Panc1 (cell line): ENCODE measurements at places on chromosomes 5 and 9. TPM values are rescaled to one million over a fixed set of nuclear protein-coding genes. Genes with fewer than 3 reads are reported as not detected.
A peak's percentile ranks its signal among the peaks of the same experiment; 100 is the strongest.

DNA sequence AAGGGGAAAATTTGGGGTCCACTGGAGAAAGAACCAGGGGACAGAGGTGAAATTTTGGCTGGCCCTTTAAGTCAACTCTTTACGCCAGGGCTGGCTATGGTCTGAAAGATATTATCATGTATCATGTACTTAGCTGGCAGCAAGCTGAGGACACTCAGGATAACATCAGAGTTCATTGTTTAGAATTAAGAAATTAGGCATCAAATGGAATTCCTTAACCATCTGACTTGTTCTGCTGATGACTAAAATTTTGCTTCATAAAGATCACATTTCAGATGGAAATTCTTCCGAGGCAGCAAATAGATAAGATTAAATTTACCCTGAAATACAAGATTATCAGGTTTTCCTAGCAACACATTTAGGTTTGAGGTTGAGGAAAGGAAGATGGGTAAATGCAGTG, 269.4 kb upstream of the KLF9 start:
- no peak for DNase-seq
- no peak overlapping the region for H3K27ac ChIP-seq
- no peak overlapping the region for H3K4me3 ChIP-seq
- no peaks in the 10 kb centered on the region for H3K27me3 ChIP-seq

GRCh38 chr9:87340391-87340790, 157.3 kb upstream of the DAPK1 start:
- no peak overlapping the region for H3K27ac ChIP-seq
- H3K4me3 ChIP-seq, result no peak overlapping the region
- no peaks in the 10 kb centered on the region for H3K4me1 ChIP-seq
- DNase-seq, result no peak

GRCh38 chr9:108709997-108710396, 145.8 kb downstream of the ACTL7B start:
- H3K27ac ChIP-seq, result no peak overlapping the region
- H3K4me3 ChIP-seq, result no peak overlapping the region
- no peaks in the 10 kb centered on the region for H3K27me3 ChIP-seq
- DNase-seq, result no peak

DNA sequence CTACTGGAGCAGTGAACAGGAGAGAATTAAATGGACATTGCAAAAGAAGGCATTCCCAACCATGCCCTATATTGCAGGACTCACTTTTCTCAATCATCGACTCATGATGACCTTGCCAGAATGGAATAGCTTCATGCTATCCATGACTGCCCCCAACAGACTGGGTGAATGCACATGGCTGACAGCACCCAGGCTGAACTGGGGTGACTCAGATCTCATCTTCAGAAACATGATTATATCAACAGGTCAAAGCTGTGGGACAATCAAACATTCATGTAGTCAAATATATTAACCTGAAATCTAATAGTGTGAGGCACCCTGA, 34.7 kb upstream of the MIER3 start:
- no peak for DNase-seq
- no peaks in the 10 kb centered on the region for H3K4me1 ChIP-seq
- no peak overlapping the region for H3K4me3 ChIP-seq
- peaks cover 2% of the 10 kb centered on the region; the same call in 1 of the 2 replicates for H3K27me3 ChIP-seq

The SLC22A4 gene
- 1.5 TPM for total RNA-seq

DNA sequence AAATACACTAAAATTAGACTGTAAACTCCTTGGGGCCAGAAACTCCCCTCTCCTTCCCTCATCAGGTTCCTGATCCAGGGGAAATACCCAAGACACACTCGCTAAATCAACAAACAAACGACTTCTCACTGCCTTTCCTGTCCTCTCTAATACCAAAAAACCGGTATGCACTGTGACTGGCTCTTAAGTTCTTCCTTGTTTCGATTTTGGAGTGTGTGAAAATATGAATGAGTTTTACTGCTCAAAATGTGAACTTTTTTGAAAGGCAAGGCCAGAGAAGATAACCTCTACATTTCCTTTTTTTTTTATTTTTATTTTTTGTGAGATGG, 81.1 kb upstream of the EPB41L4B start:
- no peaks in the 10 kb centered on the region for H3K4me1 ChIP-seq
- 0 out of 2 replicates have a peak, but pooled peaks cover 3% of the 10 kb centered on the region for H3K36me3 ChIP-seq
- DNase-seq, result no peak
- H3K27me3 ChIP-seq, result no peaks in the 10 kb centered on the region
- no peak overlapping the region for H3K27ac ChIP-seq

The ZFP37 gene
- total RNA-seq, result 1.1 TPM

DNA sequence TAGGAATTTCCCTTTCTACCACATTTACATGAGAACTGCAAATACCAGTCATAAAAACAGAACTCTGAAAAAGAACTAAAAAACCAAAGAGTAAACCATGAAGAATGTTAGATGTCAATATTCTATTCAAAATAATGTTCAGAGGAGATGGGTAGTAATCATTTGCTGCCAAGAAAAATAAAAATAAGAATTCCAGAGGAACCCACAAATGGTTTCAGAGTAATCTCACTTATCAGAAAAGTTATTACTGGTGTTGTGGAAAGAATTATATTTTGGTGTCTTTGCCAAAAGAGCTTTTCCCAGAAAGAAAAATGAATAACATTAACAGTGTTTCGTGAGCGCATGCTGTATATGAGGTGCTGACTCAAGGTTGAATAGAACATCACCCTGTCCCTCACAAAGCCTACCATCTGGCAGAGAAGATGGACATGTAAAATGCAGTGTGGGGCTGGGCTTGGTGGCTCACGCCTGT, 35.6 kb downstream of the GPR21 start:
- no peak for DNase-seq
- H3K4me3 ChIP-seq, result no peak overlapping the region
- H3K27me3 ChIP-seq, result no peaks in the 10 kb centered on the region

The PCDHB16 gene
- 1.8 TPM for total RNA-seq

- DNase-seq, result no peak
- H3K4me3 ChIP-seq, result no peak overlapping the region
- no peak overlapping the region for H3K27ac ChIP-seq
- H3K36me3 ChIP-seq, result peaks cover under 1% of the 10 kb centered on the region; the same call in 1 of the 2 replicates
- H3K4me1 ChIP-seq, result peaks cover 3% of the 10 kb centered on the region; the same call in 1 of the 2 replicates
Observed at GRCh38 chr9:5624655-5625054, 4.3 kb upstream of the RIC1 start.

The NUTM2G gene
- total RNA-seq, result not detected

DNA sequence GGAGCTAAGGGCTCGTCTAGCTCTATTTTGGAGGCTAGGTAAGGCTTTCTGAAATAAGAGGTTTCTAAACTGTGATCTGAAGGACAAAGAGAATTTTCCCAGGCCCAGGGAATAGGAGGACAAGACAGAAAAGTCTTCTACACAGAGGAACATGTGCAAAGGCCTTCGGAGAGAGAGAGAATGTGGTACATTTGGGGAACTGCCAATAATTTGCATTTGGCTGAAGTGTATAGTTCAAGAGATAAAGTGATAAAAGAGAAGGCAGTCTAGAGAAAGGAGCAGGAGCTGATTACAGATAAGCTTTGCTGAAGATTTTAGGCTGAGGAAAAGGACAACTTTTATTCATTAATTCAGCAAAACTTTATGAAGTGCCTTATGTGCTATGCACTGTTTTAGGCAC, 214.4 kb upstream of the ELL2 start:
- H3K4me3 ChIP-seq, result no peak overlapping the region
- H3K36me3 ChIP-seq, result no peaks in the 10 kb centered on the region
- H3K27me3 ChIP-seq, result no peaks in the 10 kb centered on the region
- no peaks in the 10 kb centered on the region for H3K4me1 ChIP-seq
- peak overlapping the region; percentile 23; the same call in 1 of the 2 replicates for H3K27ac ChIP-seq
- no peak for DNase-seq

The OSMR gene
- total RNA-seq, result 82.4 TPM

GRCh38 chr5:10576790-10577189, 12.9 kb downstream of the ANKRD33B start:
- no peaks in the 10 kb centered on the region for H3K36me3 ChIP-seq
- no peak for DNase-seq
- H3K27ac ChIP-seq, result no peak overlapping the region
- no peak overlapping the region for H3K4me3 ChIP-seq
- H3K27me3 ChIP-seq, result no peaks in the 10 kb centered on the region

DNA sequence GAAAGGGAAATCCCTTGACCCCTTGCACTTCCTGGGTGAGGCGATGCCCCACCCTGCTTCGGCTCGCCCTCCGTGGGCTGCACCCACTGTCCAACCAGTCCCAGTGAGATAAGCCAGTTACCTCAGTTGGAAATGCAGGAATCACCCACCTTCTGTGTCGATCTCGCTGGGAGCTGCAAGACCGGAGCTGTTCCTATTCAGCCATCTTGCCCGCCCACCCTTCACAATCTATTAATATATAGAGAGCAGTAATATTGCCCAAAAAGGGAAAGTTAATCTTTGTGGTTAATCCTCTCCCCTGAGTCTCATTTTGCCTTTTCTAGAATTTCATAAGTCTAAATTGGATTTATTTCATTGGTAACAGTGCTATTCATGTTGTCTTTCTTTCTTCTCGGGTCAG, 16.4 kb downstream of the SRD5A1 start:
- no peak overlapping the region for H3K27ac ChIP-seq
- no peaks in the 10 kb centered on the region for H3K36me3 ChIP-seq
- no peaks in the 10 kb centered on the region for H3K4me1 ChIP-seq
- no peaks in the 10 kb centered on the region for H3K27me3 ChIP-seq
- DNase-seq, result no peak

The MAMDC4 gene
- 6.3 TPM for total RNA-seq

DNA sequence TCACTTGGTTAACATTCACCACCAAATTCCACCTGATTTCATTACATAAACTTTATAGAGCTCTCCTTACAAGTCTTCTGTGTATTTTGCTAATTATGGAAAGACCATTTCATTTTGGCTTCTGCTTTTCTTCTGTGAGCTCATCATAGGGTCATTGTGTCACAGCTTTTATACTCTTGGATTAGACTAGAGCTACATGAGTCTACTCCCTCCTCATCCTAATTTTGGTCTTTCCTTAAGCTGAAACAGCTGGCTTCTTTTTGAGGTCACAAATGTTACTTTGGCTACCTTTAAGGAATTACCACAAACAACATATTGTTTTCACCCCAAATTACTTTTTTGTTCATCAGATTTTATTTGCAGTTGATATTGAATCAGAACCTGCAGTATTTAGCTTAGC, 103.0 kb downstream of the NPR3 start:
- no peaks in the 10 kb centered on the region for H3K4me1 ChIP-seq
- no peak for DNase-seq
- H3K36me3 ChIP-seq, result no peaks in the 10 kb centered on the region
- H3K4me3 ChIP-seq, result no peak overlapping the region
- no peak overlapping the region for H3K27ac ChIP-seq
- H3K27me3 ChIP-seq, result no peaks in the 10 kb centered on the region

- H3K4me3 ChIP-seq, result peak within 1 kb of the TSS; percentile 73
- peaks cover 25% of the 10 kb centered on the region for H3K4me1 ChIP-seq
- DNase-seq, result peak; percentile 67
- no peaks in the 10 kb centered on the region for H3K36me3 ChIP-seq
Observed at GRCh38 chr9:35489313-35490154, at the start of gene RUSC2. Gene RUSC2, plus strand, starts transcription at chr9:35490111. Its CDS starts 56,411 bp downstream, at chr9:35546522.

The FBN2 gene
- 0.08 TPM for total RNA-seq

The FCN1 gene
- total RNA-seq, result not detected

GRCh38 chr5:148177207-148177606, 8.9 kb downstream of the SPINK14 start:
- no peak for DNase-seq
- H3K4me1 ChIP-seq, result no peaks in the 10 kb centered on the region
- no peak overlapping the region for H3K4me3 ChIP-seq
- H3K27ac ChIP-seq, result no peak overlapping the region
- H3K27me3 ChIP-seq, result no peaks in the 10 kb centered on the region

DNA sequence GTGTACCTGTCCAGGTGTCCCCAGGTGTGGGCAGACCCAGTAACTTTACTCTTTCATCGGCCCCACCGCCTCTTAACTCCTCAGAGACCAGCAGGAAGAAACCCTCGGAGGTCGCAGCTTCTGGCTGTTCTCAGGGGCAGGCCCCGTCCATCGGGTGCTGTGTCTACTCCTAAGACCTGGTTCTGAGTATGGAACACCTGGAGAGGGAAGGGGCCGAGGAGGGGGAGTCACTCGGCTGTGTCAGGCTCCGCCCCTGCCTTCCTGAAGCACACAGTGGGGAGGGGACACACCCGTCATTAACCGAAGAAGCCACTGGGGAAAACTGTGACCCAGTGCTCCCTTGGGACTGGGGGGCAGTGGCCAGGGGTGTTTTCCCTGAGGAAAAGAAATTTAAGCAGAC, 22.3 kb downstream of the NTNG2 start:
- no peak overlapping the region for H3K4me3 ChIP-seq
- no peaks in the 10 kb centered on the region for H3K27me3 ChIP-seq
- DNase-seq, result no peak
- H3K36me3 ChIP-seq, result no peaks in the 10 kb centered on the region
- H3K27ac ChIP-seq, result no peak overlapping the region
- H3K4me1 ChIP-seq, result peaks cover 3% of the 10 kb centered on the region; the same call in 1 of the 2 replicates

DNA sequence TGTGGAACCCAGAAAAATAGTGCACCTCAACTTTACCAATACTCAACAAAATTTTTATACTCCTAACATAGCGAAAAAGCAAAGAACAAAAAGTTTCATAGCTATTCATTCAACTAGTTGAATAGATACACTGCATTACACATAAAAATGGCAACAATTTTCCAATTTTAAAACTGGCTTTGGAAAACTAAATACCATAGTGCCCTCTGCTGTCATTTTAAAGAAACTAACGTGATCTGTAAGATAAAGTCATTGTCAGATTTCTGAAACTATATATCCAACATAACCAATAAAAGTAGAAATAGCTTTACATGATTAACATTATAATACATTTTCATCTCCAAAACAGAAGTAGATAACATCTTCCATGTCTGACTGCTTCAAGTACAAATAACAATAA, 31.6 kb downstream of the DTWD2 start:
- no peak overlapping the region for H3K27ac ChIP-seq
- H3K27me3 ChIP-seq, result no peaks in the 10 kb centered on the region
- H3K4me1 ChIP-seq, result no peaks in the 10 kb centered on the region
- no peak for DNase-seq
- no peak overlapping the region for H3K4me3 ChIP-seq
- H3K36me3 ChIP-seq, result no peaks in the 10 kb centered on the region

GRCh38 chr9:114503009-114503408, 2.3 kb downstream of the WHRN start:
- H3K36me3 ChIP-seq, result no peaks in the 10 kb centered on the region
- no peak for DNase-seq
- peak overlapping the region; percentile 90 for H3K27ac ChIP-seq
- H3K27me3 ChIP-seq, result no peaks in the 10 kb centered on the region

The SCGB3A2 gene
- total RNA-seq, result 0.39 TPM

DNA sequence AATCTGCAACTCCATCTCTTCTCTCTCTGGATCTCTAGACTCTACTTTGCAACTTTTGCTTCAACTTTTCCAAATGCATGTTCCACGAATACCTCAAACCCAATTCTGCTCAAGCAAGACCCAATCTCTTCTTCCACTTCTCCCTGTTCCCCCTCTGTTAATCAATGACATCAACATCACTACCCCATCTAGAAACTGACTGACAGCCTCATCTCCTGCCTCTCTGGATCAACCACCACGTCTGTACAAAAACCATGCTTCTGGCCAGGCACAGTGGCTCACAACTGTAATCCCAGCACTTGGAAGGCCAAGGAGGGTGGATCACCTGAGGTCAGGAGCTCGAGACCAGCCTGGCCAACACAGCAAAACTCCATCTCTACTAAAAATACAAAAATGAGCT, 12.2 kb downstream of the GLDC start:
- no peak overlapping the region for H3K27ac ChIP-seq
- H3K4me1 ChIP-seq, result no peaks in the 10 kb centered on the region
- no peaks in the 10 kb centered on the region for H3K27me3 ChIP-seq
- H3K36me3 ChIP-seq, result no peaks in the 10 kb centered on the region
- no peak for DNase-seq

The IFNA13 gene
- total RNA-seq, result not detected

The OBP2B gene
- total RNA-seq, result not detected

- no peaks in the 10 kb centered on the region for H3K36me3 ChIP-seq
- no peak for DNase-seq
- H3K4me1 ChIP-seq, result no peaks in the 10 kb centered on the region
- H3K27me3 ChIP-seq, result peaks cover 9% of the 10 kb centered on the region; the same call in 1 of the 2 replicates
- no peak overlapping the region for H3K27ac ChIP-seq
- H3K4me3 ChIP-seq, result no peak overlapping the region
Observed at GRCh38 chr5:36438765-36439561, 137.3 kb upstream of the RANBP3L start.
